Lower leg skin (tissue), 4 donors: ENCODE measurements at places on chromosomes 5 and 9.

DNA sequence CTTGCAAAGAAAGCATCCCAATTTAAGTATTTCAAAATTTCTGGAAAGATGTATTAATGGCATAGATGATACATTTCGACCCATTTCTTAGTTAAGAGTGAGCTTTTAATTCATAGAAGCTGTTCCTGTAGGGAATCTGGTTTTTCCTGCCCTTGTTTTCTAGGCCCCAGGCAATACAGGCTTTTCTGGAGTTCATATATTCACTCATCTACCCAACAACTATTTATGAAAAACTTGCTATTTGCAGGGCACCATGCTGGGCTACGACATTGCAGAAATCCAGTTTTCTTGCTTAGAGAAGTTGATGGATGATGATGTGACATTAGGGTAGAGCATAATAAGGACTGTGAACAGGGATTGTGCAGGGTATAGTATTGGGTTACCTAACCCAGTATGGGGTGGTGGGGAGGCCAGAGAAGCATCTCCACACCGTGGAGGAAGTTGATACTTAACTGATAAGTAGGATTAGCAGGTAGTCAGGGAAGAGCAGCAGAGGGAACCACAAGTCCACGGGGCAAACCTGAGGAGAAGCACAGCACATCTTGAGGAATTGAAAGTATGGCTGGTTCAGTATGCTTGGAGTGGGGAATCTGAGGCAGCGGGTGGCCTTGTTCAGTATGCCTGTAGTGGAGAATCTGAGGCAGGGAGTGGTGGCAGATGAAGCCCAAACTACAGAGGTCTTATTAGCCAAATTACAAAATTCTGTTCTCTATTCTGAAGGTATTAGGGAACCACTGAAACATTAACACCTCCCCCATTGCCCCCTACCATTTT is 247.5 kb downstream of the ARRDC3 start:
- no peak for DNase-seq

DNA sequence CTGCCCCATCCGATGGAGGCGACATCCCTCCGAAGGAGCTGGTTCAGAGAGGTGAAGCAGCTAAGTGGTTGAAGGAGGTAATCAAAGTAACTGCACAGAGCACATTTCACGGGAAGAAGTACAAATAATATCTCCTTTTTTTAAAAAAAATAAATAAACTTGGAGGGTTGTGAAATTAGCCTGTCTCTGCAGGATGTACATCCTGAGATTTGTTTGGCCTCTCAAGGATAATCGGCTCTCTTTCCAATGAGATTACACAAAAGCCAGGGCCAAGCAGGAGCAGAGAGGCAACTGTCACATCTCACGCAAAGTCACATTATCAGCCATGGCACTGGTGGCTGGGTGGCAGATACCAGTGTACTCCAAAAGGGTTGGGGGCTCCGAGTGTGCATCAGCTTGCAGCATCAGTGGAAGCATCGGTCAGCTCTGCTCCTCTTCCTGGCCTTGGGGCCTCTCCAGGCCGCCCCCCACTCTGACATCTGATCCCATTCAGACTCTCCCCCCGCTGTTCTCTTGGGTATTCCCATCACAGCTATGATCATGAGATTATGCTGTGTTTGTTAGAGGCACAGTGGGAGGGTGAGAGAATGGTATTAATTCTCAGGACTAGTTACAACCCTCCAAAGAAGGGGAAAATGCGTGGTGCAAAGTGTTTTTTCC is 109.9 kb downstream of the UGCG start:
- DNase-seq = no peak

DNA sequence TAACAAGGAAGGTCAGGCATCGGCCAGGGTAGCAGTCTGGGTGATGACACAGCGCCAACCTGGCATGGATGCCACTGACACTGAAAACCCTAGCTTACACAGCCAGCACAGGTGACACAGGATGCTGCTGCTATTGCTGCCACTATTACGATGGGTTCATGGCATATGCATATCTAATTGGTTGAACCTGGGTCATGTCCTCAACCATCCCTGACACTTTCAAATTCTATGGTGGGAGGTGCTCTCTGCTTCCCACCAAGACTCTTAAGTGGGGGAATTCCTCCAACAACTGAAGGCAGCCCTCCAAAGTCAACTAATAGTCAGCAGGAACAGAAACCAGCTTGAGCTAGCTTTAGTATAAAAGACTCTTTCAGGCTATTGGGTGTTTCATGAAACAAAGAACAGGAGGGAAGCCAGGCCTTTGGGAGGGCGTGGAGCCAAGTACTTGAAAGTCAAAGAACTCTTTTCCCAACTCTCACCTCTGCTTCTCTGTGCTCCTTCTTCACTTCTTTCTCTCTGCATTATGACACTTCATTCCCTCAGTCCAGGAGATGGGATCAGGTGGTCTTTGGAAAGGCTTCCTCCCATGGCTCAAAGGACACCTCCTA is 21.3 kb downstream of the PTTG1 start:
- DNase-seq = no peak

DNA sequence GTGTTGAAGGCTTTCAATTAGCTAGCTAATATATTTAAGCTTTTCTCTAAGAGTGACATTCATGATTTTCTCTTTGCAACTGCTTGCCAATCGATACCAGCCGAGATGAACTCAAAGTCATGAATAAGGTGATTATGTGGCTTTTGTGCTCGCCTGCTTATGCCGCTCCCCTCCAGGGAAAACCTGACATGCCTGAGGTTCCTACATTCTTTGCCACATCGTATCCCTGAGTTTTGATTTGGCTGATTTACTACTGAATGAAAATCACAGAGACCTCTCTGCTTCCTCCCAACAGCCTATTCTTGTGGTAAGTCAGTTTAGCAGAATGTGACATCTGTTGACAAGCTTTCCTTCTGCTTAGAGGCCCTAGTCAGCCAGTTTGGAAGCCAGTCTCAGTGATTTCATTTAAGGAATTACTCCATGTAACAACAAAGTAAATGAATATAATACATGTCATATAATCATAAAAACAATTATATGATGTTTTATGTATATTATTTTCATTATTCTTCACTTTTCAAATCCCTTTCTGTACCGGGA is 513.4 kb downstream of the CSNK1G3 start:
- no peak for DNase-seq

DNA sequence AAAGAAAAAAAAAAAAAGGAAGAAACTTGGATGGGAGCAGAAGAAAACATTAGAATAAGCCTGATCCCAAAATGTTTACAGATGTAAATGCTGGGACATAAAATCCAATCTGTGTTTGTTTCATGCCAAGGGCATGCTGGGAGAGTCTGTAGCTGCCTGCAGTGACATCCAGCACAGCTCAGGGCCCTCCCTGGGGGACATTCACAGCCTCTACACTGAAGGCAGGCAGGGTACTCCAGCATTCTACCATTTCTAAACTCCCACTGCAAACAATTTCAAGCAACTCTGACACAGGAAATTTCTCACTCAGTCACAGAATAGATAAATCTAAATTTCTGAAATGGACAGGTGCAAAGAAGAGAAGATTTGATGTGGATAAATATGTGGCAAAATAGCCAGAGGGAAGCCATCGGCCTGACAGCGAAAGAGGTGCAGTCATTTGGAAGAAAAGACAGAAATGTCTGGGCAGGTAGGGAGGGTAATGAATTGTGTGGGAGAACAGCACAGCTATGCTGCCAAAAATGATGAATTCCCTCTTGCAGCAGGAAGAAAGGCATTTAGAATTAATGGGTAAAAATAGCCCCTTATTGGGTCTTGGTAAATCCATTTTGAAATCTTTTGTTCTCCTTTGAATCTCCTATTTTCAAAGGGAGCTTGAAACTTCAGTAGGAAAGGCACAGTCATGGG is 199.4 kb downstream of the MED10 start:
- peak; percentile 26 for DNase-seq

DNA sequence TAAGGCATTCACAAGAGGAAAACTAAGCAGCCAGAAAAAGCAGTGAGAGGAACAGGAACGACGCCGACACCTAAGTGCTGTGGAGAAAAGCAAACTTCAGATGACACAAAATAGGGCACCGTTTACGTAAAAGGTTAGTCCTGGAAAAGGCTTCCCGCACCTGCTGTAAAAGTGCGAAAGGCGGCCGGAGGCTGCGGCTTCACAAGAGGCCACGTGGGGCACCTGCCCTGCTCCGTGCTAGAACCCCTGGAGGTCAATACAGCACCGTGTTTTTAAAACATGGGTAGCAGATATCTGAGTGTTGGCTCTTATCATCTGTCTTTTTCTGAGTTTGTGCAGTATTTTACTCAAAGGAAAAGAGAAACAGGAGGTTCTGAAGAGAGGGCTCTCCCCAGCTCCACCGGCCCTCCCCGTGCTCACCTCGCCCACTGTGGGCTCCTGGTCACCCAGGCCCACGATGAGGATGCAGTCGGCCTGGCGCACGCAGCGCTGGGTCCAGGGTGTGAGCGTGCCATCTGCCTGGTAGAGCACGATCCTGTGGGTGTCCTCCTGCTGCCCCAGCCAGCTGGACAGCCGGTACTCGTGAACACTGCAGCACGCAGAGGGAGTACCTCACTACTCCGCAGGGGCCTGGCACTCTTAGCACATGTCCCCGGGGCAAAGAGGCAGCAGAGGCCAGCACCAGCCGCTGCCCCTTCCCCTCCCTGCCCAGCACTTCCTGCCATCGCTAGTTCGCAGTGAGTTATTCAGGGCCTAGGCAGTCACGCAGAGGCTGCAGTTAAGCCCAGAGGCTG is 21.0 kb upstream of the NSMF start:
- DNase-seq = no peak

DNA sequence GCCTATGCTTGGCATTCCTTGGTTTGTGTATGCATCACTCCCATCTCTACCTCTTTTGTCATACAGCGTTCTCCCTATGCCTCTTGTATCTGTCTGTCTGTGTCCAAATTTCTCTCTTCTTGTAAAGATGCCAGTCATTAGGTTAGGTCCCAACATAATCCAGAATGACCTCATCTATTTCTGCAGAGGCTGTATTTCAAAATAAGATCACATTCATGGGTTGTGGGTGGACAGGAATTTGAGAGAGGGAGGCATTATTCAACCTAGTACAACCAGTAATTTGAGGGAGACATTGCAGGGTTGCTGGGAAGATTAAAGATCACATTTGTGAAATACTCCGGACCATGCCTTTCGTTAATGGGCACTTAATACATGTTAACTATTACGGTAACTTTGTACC is 155.0 kb downstream of the MAN2A1 start:
- no peak for DNase-seq

- no peak for DNase-seq
Measured at GRCh38 chr9:133935328-133936005, 56.7 kb downstream of the VAV2 start.

- DNase-seq = no peak
Measured at GRCh38 chr9:127034691-127035090, 87.7 kb downstream of the ANGPTL2 start.

- no peak for DNase-seq
Measured at GRCh38 chr5:71961786-71962185, 145.5 kb upstream of the MAP1B start.

DNA sequence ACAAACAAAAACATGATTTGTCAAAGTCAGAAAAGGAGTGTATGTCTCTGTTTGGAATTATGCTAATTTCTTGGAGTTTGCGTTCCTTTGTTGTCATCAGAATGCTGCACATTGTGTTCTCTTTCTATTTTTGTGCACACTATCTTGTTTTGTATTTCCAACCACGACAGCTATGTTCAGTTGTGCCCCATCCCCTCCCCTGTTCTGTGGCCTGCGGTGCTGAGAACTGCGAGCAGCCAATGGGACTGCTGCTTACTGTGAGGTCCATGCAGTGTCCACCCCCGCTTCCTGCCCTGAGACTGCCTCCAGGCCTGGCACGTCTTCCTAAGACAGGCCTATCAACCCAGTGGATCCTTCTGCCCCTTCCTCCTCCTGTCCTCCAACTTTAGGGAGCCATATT is 76.8 kb downstream of the PALM2AKAP2 start:
- no peak for DNase-seq
